ENCODE measurements at places on chromosomes 7 and 10.

DNA sequence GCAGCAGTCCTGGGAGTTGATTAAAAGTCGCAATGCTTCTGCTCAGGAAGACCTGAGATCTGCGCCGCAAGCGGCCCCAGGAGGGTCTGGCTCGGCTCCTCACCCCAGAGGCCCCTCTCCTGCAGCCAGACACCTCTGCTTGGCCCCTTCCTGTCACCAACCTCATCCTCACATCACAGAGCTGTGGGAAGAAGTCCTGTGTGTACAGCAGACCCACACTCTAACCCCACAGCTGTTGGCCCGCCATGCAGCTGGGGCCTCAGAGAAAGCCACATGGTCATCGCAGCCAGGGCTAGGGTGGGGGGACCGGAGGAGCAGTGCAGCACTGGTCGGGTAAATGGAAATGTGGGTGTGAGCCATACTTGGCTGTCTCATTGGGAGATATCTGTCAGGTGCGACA lies 97.7 kb downstream of the RGS10 start:
- DNase-seq, result no peak

- no peak for DNase-seq
These were observed 66.6 kb upstream of the CAMK2B start for GRCh38 chr7:44391746-44392617.

DNA sequence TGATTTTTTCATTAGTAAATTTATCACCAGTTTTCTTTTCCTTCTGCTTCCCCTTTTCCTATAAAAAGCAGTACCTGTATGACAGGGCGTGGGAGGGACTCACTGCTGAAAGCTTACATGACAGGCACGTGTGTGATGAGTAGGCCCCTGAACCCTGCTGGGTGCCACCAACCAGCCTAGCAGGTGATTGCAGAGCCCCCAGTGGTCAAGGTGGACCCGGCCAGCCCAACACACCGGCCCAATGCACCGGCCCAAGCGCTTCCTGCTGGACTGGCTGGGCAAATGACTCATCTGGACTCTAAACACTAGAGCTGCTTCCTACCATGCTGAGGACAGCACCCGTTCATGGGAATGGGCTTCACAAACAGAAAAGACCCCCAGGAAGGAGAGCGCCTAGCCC lies 89.8 kb upstream of the TMEM72 start:
- no peak for DNase-seq

DNA sequence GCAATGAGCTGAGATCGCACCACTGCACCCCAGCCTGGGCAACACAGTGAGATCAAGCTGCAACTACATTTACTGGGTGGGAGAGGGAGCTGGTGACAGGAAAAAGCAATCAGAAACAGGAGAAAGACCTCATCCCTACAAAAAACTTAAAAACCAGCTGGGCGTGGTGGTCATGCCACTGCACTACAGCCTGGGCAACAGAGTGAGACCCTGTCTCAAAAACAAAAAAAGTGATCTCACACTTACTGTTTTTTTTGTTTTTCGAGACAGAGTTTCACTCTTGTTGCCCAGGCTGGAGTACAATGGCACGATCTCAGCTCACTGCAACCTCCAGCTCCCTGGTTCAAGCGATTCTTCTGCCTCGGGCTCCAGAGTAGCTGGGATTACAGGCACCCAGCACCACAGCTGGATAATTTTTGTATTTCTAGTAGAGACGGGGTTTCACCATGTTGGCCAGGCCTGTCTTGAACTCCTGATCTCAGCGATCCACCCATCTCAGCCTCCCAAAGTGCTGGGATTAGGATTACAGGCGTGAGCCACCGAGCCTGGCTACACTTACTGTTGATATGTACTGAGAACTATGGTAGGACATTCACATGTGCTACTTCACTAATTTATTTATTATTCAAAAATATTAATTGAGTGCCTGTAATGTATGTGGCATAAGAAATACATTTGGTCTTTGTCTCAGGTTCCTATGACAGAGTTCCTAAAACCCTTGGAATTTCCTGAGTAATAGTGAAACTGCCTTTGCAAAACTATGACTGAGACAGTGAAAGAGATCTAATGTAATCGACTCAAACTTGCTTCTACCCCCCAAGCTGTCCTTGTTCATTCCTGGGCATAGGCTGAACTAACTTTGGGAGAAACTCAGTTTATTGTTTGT lies 27.7 kb upstream of the NRBF2 start:
- DNase-seq, result no peak

- DNase-seq, result peak; percentile 20
These were observed 5.7 kb upstream of the FAM241B start for GRCh38 chr10:69624245-69624786.

DNA sequence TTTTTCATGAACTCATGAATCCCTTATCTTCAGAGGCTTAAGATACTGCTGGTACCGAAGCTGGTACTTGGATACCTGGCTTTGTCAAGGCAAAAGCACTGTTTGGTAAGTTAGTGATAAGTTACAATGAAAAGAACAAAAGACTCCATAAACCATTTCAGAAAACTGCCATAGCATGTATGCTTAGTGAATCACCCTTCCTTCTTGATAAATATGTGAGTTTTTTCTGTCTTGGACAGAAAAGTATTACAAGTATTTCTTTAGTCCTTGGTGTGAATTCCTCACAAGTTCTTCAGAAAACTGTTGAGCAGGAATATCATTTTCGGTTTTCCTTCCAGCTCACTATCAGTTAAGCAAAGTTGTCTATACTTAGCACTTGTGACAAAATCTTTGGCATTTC lies 25.6 kb downstream of the PUS7 start:
- DNase-seq, result no peak

DNA sequence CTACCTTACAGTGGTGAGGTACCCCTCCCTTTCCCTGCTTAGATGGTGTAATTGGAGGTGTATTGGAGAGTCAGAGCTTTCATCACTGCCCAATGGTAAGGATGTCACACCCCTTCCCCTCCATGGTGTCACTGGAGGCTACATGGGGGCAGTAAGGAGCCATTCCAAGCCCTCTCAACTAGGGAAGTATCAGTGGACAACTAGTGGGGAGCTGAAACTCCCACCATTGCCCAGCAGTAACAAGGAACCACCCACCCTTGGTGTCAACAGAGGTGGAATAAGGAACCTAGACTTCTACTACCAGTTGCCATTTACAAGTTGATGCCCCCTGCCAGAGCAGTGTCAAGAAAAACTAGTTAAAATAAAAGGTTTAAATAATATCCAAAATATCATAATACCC lies 2.8 kb upstream of the HIBADH start:
- DNase-seq, result no peak

GRCh38 chr10:6030940-6031339 lies 31.2 kb downstream of the IL2RA start:
- DNase-seq, result no peak

GRCh38 chr10:52883996-52884871 lies 111.7 kb upstream of the MBL2 start:
- DNase-seq, result no peak

DNA sequence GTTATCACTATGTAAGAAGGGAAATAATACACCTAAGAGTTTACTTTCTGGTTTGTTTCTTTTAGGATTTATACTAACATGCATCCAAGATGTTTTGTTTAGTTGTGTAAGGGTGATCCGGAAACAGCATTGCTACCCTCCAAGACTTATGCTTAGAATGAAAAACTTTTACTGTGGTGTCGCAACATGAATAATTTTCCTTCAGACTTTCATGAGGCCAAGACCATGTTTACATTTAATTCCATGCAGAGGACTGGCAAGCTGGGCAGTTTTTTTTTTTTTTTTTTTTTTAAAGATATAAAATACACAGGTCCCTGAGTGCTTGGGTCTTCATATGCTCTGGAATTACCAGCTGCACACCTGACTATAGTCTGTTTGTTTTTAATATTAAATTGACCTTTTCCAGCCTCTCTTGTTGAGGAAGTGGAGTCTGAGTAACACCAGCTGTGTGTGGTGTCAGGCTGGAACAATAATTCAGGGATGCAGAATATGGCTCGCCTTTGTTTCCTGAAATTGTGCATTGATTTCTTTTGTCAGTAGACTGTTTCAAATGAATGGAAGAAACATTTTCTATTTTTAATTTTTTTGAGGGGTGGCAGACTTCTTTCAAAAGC lies 81.7 kb downstream of the ST7 start:
- DNase-seq, result no peak

- no peak for DNase-seq
These were observed 30.1 kb downstream of the LDB3 start for GRCh38 chr10:86698207-86698940.

GRCh38 chr7:111392294-111392693 lies 170.0 kb downstream of the IMMP2L start:
- DNase-seq, result no peak

- DNase-seq, result peak; percentile 29
These were observed 2.4 kb downstream of the MIOS start for GRCh38 chr7:7569081-7569527.

GRCh38 chr10:1434202-1434601 lies 303.1 kb downstream of the ADARB2 start:
- no peak for DNase-seq

DNA sequence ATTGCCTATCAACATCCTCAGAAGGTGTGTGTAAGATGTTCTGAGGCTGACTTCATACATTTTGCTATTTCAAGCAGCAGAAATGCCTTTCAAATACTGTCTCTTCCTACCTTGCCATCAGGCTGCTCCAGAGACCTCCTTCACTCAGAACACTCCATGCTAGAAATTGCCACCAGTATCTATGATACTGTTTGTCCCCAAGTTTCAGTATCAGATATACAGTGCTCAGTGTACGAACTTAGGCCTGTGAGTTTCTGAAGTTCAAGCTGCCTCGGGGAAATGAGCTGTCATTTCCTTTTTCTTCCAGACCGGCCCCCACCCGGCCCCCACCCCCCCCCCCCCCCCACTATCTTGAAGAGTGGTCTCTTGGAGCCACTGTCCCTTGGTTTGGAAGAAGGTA lies 373.4 kb upstream of the CHRM2 start:
- no peak for DNase-seq

DNA sequence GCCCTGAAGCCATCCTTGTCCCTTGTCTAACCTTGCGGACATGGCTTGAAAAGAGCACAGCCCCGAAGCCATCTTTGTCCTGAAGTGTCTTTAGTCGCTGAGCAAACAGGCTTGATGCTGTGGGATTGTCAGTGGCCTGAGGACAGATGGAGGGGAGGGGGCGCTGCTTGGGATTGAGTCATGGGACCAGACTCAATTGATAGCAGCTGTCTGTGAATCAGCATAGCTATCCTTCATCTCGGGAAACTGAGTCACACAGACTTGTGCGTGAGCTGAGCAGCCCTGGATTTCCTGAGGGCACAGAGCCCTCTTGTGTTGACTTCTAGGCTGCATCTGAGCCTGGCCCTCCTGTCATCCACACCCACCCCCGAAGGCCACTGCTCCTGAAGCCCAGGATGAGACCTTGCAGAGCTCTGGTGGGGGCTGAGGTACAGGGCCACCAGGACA lies 14.4 kb downstream of the MYO1G start:
- DNase-seq, result no peak

- no peak for DNase-seq
These were observed 13.0 kb downstream of the ANTXRL start for GRCh38 chr10:46299536-46300369.

DNA sequence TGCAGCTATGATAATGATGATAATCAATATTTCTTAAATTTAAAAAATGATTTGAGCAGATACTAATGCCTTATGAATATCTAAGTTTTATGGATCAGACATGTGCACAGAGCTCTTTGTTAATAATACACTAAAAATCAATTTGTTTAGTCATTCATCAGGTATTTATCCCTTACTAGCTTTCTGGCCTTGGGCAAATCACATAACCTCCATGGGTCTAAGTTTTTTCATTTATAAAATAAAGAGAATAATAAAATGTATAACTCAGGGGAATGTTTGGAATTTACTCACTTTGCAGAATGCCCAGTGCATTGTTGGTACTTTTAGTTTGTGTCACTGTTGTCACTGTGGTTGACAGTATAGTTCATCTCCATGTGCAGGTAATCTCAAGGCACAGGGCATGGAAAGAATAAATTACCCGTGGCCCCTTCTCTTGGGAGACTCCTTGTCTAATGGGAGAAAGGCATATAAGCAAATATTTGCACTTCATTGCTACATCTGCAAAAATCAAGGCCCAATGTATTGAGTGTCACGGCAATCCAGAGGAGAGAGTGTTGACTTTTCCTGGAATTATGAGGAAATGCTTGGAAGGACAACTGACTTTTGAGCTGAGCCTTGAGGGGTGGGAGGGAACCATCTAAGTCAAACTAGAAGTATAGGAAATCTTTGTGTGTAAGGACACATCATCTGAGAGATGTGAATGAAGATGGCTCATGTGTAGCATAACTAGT lies 64.7 kb upstream of the CTTNBP2 start:
- DNase-seq, result no peak

DNA sequence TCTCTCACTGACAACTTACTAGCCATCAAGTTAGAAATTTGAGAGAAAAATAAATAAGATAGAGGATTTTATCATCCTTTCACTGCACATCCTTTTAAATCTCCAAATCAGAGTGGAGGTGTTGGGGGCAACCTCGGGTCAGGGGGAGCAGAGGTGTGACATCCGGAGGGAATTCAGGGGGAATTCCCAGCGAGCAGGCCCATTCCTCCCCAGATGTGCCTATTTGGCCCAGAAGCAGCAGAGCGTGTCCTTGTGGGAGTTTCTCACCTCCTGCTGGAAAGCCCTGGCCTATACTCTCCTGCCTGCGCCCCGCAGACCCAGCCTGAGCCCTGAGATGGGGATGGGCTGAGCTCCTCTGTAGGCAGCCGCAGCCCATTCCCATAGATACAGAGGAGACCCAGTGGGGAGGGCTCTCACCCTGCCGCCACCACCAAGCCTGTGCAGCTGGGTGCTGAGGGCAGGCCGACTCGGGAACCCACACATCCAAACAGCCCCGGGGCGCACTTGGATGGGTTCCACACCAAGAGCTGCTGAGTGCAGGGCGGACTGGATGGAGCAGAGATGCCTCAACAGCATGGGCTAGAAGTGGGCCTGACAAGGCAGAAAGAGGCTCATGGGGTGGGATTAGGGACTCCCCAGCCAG lies 124.5 kb downstream of the CXCL12 start:
- DNase-seq, result no peak

- DNase-seq, result no peak
These were observed 2.9 kb downstream of the ZP3 start for GRCh38 chr7:76427635-76428034.

DNA sequence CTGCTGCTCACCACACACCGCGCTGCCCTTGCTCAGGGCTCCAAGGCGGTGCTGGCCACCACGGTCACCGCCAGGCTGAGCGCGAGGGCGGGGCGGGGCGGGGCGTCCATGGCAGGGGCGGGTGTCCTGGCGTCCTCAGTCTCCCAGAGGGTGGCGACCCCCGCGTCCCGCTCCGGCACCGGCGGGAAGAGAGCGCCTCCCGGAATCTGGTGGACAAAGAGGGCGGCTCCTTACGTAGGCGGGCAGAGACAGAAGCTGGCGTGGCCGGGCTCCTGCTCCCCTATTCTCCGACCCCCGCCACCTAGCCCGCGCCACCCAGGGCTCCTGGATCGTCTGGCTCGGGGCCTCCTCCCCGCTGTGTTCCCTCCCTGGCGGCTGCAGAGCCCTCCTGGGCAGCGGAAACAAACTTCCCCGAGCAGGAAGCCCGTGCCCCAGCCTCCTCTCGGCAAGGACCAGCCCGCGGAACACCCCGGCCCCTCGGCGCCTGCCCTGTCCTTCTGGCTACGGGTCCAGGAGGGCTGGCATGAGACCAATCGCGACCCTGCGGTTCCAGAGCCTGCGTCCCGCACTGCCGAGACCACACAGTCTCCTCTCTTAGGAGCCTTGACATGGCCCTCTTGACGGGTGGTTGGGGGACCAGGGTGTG lies 133.8 kb upstream of the ZNF92 start:
- DNase-seq, result no peak

All from CD4-positive, alpha-beta T cell treated with Interleukin-15 for 4 hours (primary cell).